ENCODE measurements at places on chromosomes 6 and 20.
A peak's percentile ranks its signal among the peaks of the same experiment; 100 is the strongest.

DNA sequence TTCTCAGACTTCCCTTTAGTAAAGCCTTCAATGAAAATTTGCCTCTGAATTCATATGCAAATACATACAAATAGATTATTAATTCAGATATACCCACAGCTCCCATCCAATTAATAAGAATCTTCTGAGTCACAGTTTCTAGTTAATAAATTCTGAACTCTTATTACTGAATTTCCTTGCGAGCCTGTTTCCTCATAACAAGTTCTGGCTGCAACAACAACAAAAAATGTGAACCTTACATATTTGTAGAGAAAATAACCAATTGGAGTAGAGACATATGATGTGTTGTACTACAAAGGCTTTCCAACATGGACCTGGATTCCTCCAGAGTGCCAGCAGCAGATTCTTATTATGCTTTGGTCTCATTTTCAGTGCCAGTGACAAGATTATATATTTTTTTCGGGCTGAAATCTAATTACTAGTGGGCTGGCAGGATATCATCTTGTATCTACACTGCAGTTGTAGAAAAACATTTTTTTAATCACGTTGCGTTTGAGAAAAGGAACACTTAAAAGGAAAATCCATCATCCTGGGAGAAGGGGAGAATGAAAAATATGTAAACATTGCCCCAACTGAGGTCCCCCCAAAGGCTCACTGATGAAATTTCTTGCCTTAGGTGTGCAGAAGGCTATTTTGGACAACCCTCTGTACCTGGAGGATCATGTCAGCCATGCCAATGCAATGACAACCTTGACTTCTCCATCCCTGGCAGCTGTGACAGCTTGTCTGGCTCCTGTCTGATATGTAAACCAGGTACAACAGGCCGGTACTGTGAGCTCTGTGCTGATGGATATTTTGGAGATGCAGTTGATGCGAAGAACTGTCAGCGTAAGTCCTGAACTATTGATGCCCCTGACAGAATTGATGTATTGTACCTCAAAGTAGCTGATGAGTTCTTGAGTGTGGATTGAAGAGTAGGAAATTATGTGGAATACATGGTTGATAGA, 404.6 kb downstream of the LAMA2 start:
- DNase-seq = no peak

GRCh38 chr6:41682056-41682477, 43.8 kb downstream of the MDFI start:
- peak; percentile 65 for DNase-seq

DNA sequence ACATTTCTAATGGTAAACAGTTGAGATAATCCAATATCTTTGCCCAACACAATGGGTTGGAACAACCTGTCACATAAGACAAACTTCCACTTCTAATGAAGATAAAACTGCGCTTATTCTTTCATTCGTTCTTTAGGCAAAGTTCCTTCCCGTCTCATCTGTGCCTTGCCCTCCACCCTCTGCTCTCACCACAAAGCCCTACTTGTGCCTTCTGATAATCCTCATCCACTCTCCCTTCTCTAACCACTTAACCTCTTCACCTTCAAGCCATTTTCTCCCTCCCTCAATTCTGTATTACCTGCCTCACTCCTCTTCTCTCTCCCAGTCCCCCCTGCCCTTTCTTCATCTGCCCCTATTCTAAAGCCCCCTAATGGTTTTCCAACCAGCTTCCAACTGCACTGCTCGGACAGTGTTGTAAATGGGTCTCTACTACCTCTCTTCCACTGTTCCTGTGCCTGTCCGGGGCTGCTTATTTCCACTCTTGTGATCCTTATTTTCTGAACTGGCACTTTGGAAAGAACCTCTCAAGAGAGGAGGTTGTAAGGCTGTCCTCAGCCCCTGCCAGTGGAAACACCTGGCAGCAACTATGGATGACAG, 62.9 kb upstream of the MYB start:
- DNase-seq = no peak

- DNase-seq = no peak
Observed at GRCh38 chr6:148441454-148441911, 98.8 kb downstream of the SASH1 start.

DNA sequence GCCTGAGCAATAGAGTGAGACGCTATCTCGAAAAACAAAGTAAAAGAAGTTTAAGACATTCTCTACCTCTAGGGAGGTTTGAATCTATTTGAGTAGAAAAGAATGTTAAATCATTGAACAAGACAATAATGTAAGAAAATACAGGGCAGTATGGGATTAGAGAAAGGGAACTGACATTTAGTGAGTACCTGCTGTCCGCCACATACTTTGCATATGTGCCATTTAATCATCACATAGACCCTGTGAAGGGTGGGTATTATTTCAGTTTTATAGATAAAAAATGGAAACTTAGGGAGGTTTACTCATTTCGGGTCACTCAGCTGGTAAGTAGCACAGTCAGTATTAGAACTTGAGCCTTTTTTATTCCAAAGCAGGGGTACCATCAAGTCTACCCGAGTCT, 31.4 kb downstream of the STK4 start:
- no peak for DNase-seq

- peak; percentile 8 for DNase-seq
Observed at GRCh38 chr6:42136508-42137193, 5.8 kb downstream of the C6orf132 start.

GRCh38 chr6:135087403-135087802, 32.8 kb upstream of the HBS1L start:
- peak; percentile 42 for DNase-seq

DNA sequence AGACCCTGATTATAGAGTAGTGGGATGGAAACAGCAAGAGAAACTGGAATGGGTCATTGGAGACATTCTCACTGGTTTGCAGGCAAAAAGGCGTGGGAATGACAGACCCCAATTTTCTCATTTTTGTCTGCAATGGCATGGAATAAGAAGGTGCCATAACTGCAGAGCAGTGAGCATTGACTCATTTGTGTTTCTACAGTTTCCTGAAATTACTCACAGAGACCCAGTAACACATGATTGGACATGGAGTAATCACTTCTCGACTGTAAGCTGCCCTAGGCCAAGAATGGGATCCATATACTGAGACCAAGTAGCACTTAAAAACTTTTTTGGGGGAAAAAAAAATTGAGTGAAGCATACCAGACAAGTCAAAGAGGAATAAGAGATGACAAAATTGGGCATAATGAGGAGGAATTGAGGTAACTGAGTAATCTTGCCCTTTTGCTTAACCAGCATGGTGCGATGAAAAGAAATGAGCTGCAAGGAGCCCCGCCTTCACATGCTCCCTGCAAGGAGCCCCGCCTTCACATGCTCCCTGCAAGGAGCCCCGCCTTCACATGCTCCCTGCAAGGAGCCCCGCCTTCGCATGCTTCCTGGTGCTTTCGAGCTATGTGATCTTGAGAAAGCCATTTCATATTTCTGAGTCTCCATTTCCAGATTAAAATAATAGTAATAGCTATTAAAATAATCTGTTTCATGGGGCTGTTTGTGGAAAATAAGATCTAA, 44.1 kb downstream of the NHSL1 start:
- no peak for DNase-seq

GRCh38 chr6:73639040-73639439, 14.8 kb downstream of the SLC17A5 start:
- no peak for DNase-seq

GRCh38 chr6:78363688-78364087, 503.7 kb upstream of the IRAK1BP1 start:
- no peak for DNase-seq

DNA sequence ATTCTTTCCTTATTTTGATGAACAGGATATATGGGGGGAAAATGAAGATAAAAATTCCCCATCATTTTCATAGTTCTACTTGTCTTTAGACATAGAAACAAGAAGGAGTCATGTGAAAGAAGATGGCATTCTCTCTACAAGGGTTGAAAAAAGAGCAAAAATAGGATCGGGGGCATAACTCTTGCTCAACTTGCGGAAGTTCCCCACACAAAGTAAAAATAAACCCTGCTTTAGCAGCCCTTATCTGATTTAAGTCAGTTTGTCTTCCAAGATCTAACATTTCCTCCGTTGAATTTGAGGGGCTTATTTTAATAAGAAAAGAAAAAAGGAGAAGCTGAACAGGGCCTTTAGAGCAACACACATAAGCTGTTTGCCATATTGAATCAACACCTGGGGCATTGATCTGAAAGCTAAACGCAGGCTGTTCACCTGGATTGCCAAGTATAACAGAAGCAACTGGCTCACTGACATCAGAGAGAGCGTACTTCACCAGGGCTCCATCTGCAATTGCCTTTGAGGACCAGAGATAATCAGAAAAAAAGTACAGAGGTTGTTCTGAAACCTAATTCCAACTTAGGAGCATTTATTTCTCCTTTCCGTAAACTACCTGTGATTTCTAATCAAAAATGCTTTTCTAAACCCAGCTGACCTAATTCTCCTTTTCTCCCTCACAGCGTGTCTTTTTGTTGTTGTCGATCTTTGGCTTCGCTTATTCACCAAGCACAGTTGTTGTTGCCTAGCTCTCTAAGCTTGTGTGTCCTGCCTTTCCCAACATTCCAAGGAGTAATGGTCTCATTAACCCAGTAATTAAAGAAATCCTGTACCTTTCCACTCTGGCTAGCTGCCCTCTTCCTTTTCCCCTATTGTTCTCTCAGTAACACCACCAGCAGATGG, 568.0 kb downstream of the KIF16B start:
- DNase-seq = no peak

DNA sequence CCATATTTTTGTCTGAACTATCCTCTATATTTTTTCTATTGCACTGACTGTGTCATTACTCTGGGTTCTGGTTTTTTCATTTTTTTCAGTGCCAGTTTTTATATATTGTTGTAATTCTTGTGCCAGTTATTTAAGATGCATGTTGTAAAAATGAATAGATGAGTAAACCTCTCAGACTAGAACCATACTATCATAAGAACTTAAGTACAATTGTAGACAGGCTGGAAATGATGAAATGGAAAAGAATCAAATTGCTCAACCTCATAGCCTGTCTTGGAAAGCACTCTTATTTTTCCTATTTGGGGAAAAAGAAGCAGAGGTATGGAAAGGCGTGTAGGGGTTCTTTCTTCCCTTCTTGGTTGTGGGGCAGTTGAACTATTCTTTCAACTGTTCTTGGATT, 30.2 kb downstream of the PANK2 start:
- DNase-seq = no peak

- peak; percentile 90 for DNase-seq
Observed at GRCh38 chr20:5073660-5074231, 46.0 kb downstream of the PCNA start.

DNA sequence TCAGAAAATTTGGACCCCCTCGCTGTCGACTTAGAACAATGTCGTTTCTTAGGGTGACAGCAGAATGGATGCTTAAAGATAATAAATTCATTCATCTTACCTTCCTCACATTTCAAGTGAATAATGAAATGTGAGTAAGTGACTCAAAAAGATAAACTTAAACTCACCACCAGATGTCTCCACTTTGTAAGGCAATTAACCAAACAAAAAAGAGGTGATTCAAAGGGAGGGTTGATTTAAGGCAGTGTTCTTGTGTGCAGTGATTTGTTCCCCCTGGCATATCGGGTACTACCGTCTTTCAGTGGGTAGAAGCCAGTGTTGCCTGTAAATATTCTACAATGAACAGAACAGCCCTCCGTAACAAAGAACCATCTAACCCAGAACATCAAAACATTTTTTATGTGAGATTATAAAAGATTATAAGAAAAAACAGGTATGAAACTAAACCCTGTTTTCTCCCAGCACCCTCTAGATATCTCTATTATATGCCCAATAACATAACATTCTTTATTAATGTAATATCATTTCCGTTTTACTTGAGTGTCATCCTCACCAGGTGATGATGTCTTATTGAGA, 589.7 kb downstream of the CBLN4 start:
- DNase-seq = no peak

DNA sequence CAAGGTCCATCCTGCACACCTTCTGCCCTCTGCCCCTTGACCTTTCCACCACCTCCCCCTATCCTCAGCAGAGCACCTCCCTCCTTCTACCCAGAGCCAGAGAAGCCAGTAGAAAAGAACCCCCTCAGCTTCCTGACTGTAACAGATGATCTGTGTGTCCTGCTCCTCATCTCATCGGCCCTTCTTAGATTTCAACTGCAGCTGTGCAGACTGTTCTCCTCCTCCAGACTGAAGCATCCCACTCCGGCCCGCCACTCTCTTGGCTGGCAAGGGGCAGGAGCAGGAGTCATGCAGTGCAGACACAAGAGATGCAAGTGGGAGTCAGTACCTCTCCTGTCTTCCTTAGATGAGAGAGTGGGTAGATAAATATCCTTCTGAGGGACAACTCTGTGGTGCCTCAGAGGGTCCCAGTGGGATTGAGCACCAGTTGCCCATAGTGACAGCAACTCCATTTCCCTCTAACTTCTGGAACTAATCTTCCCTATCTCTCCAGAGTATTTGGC, 163.5 kb upstream of the MLN start:
- DNase-seq = no peak
